ENCODE measurements at places on chromosomes 4 and X. TPM values are rescaled to one million over a fixed set of nuclear protein-coding genes. Genes with fewer than 3 reads are reported as not detected.

- no peak for ATAC-seq
Measured at GRCh38 chr4:72945719-72946336, 123.7 kb downstream of the COX18 start.

- no peak for ATAC-seq
Measured at GRCh38 chrX:147173594-147173993, 359.1 kb upstream of the CXorf51A start.

DNA sequence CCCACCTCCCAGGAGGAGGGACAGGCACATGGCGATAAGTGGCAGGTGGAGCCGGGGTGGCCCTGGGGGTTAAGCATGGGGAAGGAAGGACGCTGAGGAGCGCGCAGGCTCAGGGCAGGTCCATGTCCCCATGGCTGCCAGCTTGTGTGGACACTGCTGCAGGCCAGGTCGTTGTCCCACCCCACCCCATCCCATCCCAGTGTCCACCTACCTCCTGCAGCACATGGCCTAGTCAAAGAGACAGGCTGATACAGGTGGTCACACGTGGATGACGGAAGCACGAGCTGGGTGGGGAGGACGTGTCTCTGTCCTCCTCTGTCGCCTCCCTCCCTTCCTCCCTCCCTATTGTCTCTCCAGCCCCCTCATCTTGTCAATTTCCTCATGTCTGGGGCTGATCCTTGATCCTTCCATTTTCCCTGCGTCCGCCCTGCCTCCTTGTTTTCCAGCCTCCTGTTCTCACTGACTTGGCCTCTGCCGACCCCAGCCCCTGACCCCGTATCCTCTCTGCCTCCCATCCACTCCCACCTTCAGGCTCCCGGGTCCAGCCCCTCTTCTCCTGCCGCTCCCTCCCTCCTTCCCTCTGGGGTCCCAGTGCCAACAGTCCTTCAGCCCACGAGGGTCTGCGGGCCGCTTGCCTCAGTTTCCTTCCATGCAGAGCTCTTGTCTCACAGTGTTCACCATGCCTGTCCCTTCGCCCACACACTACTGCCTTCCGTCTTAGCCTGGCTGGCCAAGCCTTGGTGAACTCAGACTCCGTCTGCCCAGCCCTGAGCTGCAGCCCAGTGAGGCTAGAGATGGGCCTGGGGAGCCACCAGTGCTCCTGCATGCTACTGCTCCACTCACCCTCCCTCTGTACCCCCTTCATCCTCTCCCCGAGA lies 15.5 kb upstream of the ADD1 start:
- peak; percentile 10 for ATAC-seq

The ENPP6 gene
- total RNA-seq = 0.14 TPM

DNA sequence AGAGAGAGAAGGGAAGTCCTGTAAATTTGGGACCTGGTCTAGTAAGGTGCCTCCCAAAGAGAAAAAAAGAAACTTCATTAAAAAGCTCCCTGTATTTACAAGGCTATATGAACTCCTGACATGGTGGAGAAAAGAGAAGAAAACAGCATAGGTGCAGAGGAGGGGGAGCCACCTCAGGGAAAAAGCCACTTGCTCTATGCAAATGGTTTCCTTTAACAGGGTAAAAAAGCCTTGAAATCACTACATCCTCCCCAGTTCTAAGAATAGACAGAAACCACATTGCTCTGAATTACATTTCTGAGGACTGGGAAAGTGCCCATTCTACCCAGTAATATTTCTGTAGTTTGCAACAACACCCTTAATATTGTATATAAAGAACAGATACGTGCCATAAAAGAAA lies 165.5 kb downstream of the KLF8 start:
- no peak for ATAC-seq

The C4orf50 gene
- 0.63 TPM for total RNA-seq

The ZCCHC4 gene
- 9.5 TPM for total RNA-seq

DNA sequence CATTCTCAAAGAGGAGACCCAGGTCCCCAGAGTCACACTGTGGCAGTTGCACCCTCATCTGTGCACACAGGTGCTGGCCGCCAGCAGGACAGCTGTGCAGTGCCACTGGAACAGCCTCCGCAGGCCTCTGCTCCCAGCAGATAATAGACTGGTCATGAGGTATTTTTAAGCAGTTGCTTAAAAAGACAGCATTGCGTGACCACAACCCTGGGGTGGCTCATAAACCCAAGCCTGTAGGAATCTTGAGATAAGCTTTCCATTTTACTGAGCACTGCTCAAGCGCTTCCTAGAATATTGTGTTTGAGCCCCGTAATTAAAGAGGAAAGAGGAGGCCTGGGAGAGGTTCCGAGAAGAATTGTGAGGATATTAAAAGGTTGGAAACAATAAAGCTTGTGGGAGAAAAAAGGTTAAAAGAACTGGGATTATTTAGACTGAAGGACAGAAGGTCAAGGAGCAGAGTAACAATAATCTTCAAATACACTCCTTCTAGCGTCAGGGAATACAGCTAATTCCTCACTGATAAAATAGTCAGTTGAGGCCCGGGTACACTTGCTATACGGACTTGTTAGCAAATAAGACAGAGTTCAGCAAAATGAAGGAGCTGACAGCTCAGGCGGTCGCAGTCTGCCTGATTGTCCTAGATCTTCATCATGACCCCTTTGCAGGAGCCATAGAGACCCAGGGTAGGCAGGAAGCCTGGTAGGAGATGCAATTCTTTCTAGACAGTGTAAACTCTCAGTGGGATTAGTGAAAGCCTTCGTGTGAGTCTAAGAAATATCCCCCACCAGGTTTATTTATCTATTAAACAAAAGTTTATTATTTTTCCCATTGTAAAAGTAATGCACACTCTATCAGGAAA lies 86.2 kb upstream of the KIT start:
- ATAC-seq = no peak

DNA sequence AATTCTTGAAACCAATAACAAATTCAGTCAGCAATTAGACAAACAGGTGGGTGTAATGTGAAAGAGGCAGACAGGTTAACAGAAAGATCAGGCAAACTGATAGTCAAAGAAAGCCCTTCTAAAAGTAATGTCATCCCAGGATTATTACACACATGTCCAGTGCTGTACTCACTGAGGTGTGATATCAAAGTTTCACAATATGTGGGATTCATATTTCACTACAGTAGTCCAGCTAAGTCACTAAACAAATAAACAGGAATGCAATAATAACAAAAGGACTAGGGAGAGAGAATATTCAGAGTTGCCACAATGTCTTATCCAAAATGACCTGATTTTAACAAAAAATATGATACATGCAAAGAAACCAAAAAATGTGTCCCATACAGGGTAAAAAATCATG lies 787.5 kb downstream of the FSTL5 start:
- ATAC-seq = no peak

The VSIG1 gene
- total RNA-seq = 0.38 TPM

Measured in motor neuron (in vitro differentiated cells).